ENCODE measurements at places on chromosomes 7 and 10.
A peak's percentile ranks its signal among the peaks of the same experiment; 100 is the strongest.

GRCh38 chr7:2511769-2512168 lies 7.8 kb upstream of the LFNG start:
- no peak for DNase-seq

DNA sequence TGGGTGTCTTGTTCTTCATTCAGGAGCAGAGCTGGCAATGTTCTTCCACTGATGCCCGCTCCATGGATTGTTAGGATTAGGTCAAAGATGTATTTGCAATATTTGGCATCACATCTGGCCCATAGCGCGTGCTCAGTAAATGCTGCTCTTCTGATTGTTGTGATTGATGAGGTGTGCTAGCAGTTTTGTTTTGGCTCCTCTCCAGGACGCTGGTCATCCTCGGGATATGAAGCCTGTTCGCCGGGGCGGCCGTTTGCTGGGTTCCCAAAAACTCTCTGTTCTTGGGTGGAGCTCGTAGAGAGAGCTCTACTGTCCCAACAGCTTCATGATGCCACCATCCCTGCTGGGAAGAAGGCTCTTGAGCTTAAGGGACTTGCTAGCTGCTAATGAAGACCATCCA lies 96.9 kb downstream of the XRCC2 start:
- no peak for DNase-seq

DNA sequence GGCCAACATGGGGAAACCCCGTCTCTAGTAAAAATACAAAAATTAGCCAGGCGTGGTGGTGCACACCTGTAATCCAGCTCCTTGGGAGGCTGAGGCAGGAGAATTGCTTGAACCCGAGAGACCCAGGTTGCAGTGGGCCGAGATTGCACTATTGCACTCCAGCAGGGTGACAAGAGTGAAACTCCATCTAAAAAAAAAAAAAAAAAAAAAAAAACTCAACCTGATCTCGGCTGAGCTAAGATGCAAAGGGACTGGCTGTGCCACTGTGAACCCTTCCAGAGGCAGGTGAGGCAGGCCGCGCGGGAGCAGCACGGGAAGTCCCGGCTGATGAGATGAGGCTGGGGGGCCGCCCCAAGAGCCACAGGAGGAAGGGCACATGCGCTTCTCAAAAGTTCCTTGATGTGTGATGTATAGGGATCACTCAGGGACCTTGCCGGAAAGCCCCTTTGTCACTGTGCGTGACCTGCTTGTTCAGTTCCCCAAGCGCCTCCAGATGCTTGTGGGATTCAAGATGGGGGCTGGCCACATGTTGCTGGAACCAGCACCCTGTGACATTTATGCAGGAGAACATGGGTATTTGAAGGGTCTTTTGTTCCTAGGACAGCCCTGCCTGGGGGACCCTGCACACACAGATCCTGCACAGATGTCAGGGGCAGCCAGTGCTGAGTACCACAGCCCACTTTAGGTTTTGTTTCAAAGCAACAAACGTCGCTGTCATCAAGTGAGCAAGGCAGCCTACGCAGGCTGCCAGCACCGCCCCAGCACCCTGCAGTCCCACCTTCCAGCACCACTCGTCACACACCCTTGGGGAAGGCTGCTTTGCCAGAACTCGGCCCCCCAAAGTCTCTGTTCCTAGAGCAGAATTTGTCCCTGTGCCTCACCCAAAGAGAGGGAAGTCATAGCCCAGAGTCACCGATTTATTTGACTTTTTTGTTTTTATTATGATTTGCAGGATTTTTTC lies 74.8 kb upstream of the SH2B2 start:
- no peak for DNase-seq

- no peak for DNase-seq
Measured at GRCh38 chr7:42235741-42236161, 1.3 kb downstream of the GLI3 start.

DNA sequence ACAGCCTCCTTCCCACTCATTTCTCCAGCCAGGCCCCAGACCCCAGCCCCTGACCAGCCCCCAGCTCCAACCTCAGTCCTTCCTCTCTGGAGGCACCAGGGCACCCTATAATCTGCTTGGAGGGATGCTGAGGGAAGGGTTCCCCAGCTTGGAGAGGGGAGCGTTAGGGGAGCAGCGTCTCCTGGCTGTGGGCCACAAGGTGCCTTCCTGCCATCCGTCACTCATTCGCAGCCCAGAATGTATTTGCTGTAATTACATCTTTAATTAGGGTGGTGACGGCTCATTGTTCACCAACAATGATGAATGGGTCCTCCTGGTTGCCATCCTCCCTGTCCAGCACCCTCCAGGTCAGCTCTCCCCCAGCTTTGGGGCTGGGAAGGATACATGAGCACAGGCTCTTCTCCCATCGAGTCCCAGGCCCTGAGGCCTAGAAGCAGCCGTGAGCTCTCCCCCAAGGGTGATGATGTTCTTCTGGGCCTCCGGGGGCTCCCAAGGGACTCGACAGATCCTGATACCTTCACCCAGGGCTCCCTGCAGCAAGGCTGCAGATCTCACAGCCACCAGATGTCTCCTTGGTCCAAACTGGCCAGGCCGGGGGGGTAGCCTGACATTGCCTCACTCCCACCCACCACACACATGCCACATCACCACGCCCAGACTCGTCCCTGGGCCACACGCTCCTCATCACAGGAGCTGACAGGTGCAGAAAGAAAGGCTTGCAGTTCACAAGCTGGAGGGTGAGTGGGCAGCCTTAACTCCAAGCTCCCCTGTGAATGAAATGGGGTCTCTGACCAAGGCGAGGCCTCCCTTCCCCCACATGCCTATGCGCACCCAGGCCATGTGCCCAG lies 26.8 kb downstream of the POLL start:
- DNase-seq: no peak

GRCh38 chr10:8269976-8270375 lies 215.5 kb downstream of the GATA3 start:
- no peak for DNase-seq

- no peak for DNase-seq
Measured at GRCh38 chr7:149882248-149883047, 8.7 kb downstream of the ATP6V0E2 start.

DNA sequence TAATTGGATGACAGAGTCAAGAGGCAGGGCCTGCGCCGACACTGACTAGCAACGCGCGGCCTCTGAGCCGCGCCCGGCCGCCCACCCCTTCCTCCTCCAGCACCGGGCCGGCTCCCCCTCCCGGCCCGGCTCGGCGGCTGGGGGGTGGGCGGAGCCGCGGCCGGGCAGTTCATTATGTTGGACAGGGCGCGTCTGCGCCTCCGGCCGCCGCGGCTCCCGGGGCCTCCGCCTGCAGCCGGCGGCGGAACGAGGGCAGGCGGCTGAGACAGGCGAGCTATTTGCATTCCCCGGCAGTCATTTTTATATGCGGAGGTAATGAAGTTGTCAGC lies 106.7 kb downstream of the SNX10 start:
- peak; percentile 22 for DNase-seq

GRCh38 chr10:77648472-77648871 lies 10.9 kb upstream of the KCNMA1 start:
- no peak for DNase-seq

DNA sequence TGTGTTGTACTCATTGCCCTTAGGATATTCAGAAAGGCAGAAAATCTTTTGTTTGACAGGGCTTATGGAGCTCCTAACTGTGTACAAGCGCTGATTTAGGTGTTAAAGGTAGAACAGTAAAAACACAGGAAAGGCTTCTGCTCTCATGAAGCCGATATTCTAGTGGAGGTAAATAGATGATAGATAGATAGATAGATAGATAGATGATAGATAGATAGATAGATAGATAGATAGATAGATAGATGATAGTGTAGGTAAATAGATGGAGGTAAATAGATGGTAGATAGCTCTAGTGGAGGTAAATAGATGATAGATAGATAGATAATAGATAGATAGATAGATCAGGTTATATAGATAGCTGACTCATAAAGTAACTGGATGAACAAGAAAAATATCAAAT lies 39.4 kb upstream of the NPY start:
- DNase-seq: no peak

GRCh38 chr10:80487791-80488538 lies 33.9 kb downstream of the TSPAN14 start:
- peak; percentile 52 for DNase-seq

DNA sequence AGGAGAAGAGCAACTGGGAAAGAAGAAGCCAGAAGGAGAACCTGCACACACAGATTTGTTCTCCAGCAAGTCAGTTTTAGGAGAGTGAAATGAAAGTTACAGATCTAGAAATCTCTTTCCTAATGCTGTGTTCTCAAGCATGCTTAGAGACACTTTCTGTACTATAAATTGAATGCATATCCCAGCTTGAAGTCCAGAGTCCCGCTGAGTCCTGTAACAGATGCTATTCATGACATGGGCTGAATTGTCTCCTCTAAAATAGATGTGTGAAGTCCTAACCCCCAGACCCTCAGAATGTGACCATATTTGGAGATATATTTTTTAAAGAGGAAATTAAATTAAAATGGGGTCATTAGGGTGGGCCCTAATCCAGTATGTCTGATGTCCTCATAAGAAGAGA lies 46.9 kb upstream of the GJD4 start:
- DNase-seq: no peak

- DNase-seq: no peak
Measured at GRCh38 chr7:26949319-26949718, 84.9 kb upstream of the SKAP2 start.

GRCh38 chr7:45890902-45891461 lies 2.7 kb downstream of the IGFBP1 start:
- no peak for DNase-seq

DNA sequence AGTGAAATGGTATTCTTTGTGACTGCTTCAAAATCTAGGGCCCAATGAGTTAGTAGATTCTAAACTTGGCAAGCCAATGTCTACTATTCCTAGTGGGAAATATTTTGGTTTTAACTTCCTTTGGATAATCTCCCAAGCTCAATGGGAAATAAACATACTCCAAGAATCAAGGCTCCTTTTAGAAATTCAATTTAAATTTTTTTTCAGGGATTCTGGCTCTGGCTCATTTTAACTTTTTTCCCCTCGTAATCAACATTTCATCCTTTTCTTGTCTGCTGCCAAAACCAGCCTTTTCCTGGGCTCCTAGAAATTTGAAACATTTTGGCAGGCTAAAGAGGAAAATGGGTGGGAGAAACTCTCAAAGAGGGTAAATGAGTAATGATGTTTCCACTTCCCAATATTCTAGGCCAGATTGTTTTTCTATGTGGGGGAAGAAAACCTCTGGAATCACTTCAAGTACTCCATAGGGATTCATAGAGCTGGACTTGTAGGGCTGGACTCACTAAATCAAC lies 85.6 kb upstream of the AGR3 start:
- DNase-seq: no peak

DNA sequence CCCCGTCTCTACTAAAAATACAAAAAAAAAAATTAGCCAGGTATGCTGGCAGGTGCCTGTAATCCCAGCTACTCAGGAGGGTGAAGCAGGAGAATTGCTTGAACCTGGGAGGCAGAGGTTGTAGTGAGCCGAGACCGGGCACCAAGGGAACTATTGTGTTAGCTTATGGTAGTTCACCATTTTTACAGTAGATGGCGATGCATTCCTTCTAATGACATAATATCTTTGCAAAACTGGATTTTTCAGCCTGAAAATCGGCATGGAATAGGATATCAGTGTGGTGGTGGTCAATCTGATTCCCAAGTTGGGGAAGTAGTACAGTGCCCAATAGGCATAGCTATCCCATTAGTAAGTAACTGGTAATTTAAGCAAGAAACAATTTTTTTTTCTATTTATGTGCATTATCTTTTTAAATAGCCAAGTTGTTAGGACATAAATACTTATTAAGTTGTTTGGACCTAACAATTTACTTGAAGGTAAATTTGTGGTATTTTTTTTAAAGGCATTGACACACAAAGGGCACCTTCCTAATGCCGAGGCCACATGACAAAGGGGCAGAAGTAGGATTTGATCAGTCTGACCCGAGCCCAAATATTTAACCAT lies 17.6 kb upstream of the IMPDH1 start:
- peak; percentile 35 for DNase-seq

DNA sequence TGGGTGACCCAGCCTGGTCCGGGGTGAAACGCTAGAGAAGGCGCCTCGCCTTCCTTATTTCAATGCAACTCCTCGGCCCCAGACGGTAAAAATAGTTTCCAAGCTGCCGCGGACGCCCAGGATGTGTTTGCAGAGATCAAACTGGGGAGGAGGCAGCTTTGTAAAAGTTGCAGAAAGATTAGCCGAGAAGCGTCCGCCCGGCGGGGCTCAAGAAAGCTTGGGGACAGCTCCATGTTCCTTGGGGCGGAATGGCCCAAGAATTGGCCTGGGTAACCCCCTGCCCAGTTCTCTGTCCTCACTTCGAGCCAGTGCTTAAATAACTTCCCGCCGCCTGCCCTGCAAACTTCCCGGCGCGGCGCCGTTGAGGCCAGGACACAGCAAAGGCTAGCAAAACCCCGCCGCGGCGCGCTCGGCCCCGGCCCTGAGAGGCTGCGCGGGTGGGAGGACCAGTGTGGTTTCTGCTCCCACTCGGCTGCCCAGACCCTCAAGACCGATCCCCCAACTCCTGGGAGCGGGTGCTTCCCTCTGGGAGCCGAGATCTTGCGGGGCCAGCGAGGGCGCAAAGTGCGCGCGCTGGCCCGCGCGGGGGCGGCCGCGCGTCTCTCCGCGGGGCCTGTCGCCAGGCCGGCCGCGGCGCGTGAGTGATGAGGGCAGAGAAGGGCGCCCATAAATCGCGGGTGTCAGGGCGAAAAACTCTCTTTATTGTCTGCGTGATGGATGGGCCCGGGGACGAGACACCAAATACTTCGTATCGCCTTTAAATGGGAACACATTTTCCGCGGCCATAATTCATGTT lies 6.3 kb upstream of the ZNF503 start:
- no peak for DNase-seq

DNA sequence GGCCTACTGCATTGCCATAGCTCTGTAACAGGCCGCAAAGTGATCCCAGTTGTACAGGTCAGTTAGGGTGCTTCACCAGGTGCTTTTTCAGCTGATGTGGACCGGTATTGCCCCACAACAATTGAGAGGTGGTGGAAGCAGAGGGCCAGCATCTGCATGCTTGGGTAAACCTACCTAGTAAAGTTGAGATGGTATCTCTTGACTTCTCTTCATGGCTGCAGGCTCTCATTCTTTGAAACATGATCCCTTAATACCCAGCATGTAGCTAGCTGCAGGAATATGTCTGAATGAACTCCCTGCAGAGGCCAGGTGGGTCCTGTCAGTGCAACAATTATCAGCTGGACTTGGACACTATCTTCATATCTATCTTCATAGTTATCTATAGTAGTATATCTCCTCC lies 60.7 kb upstream of the CCDC6 start:
- no peak for DNase-seq
